ENCODE measurements at places on chromosomes 1 and 21.

GRCh38 chr1:61322769-61323168 lies 240.4 kb downstream of the NFIA start:
- DNase-seq = peak; percentile 2

DNA sequence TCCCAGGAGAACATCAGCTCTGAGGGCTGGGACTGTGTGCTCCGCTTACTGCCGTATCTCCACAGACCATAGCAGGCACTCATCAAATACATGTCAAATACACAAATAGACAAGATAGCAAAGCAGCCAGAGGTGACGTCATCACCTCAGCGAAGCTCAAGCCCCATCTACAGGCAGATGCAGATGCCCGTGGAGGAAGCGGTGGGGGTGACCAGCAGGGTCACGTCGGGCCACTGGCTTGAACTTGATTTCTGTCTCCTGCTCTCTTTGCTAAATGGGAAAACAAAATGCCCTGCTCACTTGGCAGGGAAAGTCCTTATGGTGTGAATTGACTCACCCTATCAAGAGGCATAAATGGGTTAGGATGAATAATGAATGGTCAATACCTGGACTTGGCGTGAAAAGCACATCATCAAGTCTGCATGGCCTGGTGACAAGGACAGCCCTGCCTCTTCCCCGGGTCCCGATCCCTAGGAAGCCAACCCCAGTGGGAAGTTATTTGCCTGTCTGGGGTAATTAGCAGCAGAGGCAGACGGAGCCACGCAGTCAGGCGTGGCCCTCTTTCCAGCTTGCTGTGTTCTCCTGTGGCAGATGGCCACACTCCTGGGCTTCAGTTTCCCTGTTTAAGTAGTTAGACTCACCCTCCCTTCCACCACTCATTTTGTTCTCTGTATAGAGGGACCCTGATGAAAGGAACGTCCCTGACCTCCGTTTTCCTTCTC lies 536.0 kb downstream of the NPHP4 start:
- no peak for DNase-seq

GRCh38 chr1:243474136-243474881 lies 218.5 kb downstream of the SDCCAG8 start:
- no peak for DNase-seq

DNA sequence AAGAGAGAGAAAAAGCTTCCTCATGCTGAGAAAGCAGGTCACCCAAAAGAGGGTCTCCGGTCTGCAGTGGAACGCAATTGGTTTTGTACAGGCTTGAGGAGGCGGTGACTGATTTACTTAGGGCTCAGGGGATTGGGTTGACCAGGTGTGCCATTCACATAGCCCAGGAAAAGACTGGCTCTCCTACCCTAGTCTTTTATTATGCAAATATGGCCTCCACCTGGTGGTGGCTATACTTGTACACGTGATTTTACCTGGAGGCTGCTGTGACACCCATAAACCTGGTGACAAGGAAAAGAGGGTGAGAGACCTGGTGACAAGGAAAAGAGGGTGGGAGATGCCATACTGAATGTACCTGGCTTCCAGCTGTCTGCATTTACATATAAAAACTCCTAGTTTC lies 49.9 kb downstream of the DNTTIP2 start:
- DNase-seq = no peak

- no peak for DNase-seq
Measured at GRCh38 chr1:74799119-74799657, 66.2 kb downstream of the TYW3 start.

- DNase-seq = no peak
Measured at GRCh38 chr1:215444715-215445414, 122.2 kb upstream of the KCTD3 start.

GRCh38 chr1:94178901-94179300 lies 58.0 kb upstream of the ABCA4 start:
- DNase-seq = no peak

GRCh38 chr1:60924165-60924564 lies 158.2 kb upstream of the NFIA start:
- DNase-seq = no peak

DNA sequence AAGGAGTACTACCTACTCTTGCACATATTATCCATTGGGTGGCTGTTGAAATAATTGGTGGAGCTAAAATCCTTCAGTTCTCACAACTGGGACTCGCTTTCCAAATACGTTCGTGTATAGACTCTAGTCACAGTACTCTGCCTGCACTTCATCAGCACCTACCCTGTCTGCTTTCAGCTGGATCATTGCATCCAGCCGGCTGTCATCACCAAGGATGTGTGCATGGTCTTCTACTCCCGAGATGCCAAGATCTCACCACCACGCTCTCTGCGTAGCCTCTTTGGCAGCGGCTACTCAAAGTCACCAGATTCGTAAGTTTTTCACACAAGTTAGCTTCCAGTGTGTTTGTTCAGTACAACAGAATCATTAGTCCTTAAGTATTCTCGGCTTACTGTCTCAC lies 37.3 kb upstream of the PGD start:
- DNase-seq = no peak

GRCh38 chr21:41402231-41402630 lies 23.8 kb upstream of the MX1 start:
- no peak for DNase-seq
